AG09309 (cell line): ENCODE measurements at places on chromosomes 6 and 20.
A peak's percentile ranks its signal among the peaks of the same experiment; 100 is the strongest.

GRCh38 chr6:107323133-107323785 lies 136.1 kb downstream of the PDSS2 start:
- DNase-seq: peak; percentile 8

DNA sequence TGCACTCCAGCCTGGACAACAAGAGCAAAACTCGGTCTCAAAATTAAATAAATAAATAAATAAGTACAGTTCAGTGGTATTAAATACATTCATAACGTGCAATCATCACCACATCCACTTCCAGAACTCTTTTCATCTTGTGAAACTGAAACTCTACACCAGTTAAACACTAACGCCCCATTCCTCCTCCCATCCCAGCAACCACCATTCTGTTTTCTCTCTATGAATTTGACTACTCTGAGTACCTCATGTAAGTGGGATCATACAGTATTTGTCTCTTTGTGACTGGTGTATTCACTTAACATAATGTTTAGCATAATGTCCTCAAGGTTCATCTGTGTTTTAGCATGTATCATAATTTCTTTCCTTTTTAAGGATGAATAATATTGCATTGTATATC lies 29.1 kb upstream of the SCML4 start:
- DNase-seq: no peak

DNA sequence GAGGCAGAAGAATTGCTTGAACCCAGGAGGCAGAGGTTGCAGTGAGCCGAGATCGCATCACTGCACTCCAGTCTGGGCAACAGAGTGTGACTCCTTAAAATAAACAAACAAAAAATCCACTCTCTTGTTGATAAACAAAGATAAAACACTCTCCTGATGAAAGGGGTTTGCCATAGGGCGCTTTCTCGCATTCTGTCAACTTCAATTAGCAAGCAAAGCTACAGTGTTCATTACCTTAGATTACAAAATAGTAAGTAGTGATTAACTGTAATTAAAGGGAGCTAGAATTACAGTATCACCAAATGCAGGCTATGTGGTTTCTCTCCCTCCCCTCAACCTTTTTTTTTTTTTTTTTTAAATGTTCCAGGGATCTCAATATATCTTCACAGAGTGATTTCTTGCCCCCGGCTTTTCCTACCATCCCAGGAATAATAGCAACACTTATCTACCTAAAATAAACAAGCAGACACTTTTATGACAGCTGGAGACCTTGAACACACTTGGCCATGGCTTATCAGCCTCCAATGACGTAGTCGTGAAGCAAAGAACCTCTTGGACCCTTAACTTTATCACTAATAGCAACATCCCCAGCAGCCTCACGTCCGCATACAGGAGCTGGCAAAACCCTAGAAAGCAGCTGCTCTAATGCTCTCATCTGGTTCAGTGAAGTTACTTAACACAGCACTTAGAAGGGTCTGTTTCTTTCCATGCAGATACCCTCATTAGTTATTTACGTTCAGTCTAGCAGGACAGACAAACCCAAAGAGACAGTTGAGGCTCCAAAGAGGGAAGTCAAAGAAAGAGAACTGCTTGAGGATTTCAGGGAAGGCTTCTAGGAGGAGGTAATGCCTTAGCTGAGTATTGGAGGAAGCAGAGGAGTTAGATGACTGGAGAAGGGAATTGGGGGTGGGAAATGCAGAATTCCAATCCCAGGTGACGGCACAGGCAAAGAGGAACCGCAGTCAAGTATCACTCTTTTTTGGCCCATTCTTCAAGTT lies 37.9 kb upstream of the NEDD9 start:
- no peak for DNase-seq

GRCh38 chr6:47323321-47323720 lies 13.6 kb upstream of the TNFRSF21 start:
- no peak for DNase-seq

GRCh38 chr6:36054956-36055355 lies 27.3 kb downstream of the MAPK14 start:
- no peak for DNase-seq

GRCh38 chr6:80605165-80605989 lies 498.9 kb downstream of the BCKDHB start:
- no peak for DNase-seq

DNA sequence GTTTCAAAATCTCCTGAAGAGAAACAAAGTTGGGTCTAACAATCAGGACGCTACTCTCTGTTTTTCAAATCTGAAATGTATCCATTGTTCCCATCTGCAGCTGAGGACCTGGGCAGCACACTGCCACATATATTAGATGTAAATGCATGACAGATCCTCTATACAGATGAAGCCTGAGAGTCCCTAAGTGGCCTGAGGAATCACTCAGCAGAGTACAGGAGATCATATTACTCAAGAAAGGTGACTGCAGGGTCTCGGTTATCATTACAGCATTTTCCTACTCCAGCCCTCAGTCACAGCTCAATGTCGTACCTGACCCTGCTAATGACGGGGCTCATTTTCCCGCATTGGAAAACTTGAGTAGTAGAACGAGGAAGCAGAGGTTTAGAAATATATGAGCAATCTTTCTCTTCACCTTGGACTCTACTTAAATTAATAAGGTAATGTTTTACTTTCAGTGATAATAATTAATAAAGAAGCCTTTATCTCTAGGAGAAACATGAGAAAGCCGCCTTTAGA lies 256.2 kb upstream of the IRAK1BP1 start:
- no peak for DNase-seq

DNA sequence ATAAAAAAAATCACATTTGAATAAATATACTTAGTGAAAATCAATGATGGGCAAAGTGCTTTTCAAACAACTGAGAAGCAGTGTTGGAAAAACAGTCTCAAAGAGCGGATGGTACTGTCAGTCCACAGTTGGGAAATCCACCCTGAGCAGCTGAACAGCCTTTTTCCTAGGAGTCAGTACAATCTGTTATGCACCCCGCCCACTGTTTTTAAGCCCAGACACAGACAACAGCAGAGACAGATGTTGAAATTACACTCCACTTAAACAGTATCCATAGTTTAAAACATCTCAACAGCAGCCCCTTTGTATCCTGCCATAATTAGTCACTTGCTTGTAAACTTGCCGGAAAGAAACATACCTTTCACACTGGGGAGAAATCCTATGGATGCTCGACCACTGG lies 372 bp downstream of the KIAA0408 start:
- DNase-seq: no peak

DNA sequence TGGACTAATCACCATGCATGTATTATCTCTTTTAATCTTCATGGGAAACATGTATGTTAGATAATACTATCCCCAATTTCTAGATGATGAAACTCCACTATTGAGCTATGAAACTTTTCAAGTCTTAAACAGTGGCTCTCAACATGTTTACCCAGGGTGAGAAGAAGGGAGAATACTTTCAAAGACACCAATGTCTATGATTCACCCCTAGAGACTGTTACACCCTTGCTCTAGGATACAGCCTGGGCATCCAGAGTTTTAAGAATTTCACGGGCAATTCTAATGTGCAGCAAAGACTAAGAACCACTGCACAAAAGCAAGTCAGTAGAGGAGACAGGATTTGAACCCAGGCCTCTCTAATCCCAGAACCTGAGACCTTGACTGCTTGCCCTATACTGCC lies 47.8 kb downstream of the GFOD1 start:
- no peak for DNase-seq

DNA sequence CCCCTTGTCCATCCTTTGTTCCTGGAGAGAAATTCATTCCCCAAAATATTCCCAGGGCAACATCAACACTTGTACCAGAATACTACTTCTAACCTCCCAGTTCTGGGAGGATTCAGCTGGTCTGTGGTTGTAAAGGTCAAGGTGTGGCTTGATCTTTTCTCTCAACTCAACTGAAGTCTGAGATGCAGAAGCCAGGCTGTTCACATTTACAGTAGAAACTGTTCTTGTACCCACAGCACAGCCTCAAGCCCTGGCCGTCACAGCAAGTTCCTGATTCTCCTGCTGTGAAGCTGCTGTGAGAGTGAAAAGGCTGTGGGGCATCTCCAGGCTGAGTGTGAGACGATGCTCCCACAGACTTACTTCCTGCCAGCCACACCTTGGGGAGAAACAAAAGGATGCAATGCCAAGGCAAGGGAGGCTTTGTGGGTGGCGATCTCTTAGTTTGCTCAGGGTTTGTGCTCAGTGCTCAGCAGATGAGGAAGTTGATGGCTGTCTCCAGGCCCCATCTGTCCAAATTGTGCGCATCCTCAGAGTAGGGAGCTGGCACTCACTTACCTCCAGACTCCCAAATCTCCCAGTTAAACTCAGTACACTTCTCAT lies 143.9 kb upstream of the FOXA2 start:
- no peak for DNase-seq

GRCh38 chr6:28802417-28803336 lies 121.1 kb downstream of the TRIM27 start:
- no peak for DNase-seq

- no peak for DNase-seq
Observed at GRCh38 chr20:13877793-13878192, 93.0 kb downstream of the NDUFAF5 start.

DNA sequence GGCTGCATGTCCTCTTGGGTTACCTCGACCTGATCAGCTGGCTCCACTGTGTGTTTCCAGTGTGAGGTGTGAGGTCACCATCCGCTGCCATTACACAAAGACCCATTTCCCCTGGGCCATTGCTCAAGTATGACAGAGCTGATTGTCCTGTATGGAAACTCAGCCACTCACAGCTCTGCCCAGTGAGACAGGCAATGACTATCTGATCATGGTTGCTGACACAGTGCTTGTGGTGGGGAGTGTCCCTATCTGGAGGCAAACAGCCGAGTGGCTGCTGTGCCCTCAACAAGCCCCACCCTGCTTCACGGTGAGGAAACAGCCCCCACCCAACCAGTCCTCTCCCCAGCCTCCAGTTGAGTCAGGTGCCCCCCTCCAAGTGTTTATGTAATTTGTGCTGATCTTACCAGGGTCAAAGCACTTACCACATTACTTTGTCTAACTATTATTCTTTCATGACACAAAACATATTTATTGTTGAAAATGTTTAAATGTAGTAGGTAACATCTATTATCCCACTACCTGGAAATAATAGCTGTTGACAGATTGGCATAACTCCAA lies 11.7 kb upstream of the MAPK13 start:
- no peak for DNase-seq

- DNase-seq: no peak
Observed at GRCh38 chr20:52824494-52825216, 147.5 kb upstream of the TSHZ2 start.

DNA sequence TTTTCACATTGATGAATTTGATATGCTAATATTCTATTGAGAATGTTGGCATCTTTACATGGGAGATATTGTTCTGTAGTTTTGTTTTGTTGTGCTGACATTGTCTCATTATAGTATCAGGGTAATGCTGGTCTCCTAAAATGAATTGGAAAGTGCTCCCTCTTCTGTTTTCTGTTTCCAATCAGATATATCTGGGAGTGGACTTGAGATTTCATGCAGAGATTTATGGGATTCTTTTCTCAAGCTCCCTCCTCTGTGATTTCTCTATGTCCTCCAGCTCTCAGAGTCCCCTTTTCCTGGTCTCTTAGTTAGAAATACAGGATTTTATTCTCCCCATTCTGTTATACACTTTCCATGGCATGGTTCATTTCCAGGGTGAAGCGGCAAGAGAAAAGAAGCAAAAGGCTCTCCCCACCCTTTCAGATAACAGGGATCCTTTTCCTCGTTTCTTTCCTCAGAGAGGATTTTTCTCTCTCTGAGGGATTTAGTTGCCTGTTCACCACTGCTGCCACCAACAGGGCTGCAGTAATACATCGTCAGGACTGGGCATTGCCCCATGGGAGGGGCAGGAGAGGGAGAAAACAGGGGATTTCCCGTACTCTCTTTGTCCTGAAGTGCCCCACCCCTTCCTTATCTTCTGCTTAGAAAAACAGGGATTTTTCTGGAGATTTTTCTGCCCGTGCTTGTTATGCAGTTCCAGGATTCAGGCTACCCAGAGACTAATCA lies 59.3 kb upstream of the STMND1 start:
- no peak for DNase-seq

GRCh38 chr6:43673444-43674084 lies 14.0 kb downstream of the MRPS18A start:
- no peak for DNase-seq

DNA sequence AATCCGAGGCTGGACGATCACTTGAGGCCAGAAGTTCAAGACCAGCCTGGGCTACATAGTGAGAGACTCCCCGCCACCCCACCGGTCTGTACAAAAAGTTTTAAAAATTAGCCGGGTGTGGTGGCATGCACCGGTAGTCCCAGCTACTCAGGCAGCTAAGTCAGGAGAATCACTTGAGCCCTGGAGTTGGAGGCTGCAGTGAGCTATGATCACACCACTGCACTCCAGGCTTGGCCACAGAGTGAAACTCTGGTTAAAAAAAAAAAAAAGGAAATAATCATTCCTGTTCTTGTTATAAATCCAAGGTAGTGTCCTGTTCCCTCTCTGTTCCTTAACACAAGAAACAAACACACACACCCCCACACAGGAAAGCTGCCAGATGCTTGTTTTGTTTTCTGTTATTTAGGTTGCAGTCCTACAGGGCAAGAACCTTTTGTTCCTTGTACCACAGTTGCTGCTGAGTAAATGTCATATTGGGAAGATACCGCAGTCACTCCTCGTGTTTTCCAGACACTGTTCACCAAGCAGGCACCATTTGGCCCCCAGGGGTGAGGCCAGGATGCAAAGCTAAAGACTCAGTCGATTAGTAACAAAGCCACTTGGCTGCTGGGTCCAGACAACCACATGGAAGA lies 28.9 kb downstream of the ASIP start:
- DNase-seq: no peak

DNA sequence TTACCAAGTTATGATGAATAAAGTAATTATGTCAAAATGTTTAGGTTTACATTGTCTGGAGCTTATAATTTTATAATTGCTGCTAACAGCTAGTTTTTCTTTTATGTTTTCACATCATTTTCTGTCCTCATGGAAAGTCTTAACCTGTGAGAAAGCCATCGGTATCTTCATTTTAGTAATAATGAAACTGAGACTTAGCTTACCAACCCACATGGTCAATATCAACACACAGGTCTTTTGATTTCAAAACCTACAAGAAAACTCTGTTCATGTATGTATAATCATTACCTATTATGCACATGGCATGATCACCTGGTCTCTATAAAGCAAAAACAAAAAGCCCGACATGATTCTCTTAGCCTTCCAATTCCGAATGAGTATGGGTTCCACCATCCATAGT lies 61.9 kb downstream of the KCNQ5 start:
- DNase-seq: no peak

GRCh38 chr20:33169176-33169794 lies 1.3 kb downstream of the BPIFA2 start:
- DNase-seq: no peak

GRCh38 chr6:56541030-56541600 lies 101.6 kb downstream of the DST start:
- DNase-seq: no peak

GRCh38 chr6:145141572-145141971 lies 593.7 kb downstream of the EPM2A start:
- DNase-seq: no peak

DNA sequence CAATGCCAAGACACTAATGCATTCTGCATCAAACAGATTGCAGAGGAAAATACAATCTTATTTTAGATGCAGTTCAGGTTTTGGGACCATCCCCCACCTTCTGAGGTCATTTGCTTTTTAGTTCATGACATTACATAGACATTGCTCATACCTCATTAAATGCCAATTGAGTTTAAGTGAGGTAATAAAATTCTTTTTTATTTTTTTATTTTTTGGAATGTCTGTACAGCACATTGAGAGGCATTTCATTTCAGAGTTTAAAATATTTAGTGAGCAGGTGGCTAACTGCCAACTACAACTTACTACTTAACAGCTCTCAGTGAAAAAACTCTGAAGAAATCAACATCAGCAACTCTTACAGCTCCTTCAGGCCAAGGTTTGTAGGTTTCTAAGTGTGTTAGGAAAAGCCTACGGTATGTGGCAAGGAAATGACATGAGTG lies 482.2 kb upstream of the RNF217 start:
- no peak for DNase-seq

- DNase-seq: no peak
Observed at GRCh38 chr6:68473433-68474210, 161.5 kb upstream of the ADGRB3 start.
